ENCODE measurements at places on chromosomes 12 and 14.

- no peak for DNase-seq
Observed at GRCh38 chr14:68634332-68634731, 158.5 kb downstream of the ZFP36L1 start.

DNA sequence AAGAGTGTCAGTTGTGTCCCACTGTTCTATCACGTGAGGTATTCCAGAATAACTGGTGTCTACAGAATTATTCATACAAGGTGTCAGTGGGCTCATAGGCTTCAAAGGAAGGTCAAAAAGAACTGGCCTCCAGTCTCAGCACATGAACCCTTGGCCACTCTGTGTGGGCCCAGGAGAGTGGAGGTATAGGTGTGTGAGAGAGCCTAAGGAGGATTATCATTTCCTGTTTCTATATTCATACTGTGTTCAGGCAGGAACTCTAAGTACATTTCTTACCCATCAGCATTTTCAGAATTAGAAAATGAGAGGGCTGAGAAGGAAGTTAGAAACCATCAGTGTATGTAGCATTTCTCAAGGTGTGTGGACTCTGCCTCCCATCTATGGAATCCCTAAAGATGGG is 87.0 kb downstream of the BTG1 start:
- no peak for DNase-seq

- no peak for DNase-seq
Observed at GRCh38 chr12:68269779-68270178, 16.4 kb upstream of the IL22 start.

DNA sequence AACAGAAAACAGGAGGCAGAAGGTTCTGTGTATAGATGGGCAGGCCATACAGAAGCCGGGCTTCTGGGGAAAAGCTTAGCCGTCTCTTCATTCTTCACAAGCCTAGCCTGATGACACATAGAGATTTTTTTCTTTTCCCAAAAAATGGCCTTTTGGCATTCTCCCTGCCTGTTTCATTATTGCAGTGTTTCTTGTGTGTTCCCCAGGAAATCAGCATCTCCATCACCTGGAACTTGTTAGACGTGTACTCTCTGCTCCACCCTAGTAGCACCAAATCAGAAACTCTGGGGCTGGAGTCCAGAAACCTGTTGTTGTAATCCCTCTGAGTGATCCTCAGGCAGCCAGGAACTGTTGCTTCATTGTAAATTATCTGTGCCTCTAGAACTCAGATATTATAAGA is 388.1 kb downstream of the CCDC91 start:
- DNase-seq = no peak

- DNase-seq = no peak
Observed at GRCh38 chr12:122686538-122686937, 16.6 kb downstream of the HCAR2 start.

DNA sequence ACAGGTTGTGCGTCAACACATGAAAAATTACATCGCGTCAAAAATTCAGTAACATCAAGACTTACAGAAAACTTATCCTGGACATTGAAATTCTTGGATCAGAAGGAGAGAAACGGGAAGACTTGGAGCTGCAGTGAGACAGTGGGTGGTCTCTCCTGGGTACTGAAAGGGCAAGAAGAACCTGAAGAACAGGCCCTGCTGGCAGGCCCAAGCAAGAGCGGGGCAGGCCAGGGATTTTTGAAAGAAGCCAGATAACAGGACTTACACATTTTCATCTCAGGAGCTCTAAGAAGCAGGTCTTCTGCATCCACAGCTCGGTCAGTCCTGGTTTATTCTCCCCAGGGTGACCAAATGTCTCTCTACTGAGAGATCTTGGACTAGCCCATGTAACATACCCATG is 466.5 kb upstream of the SOX5 start:
- no peak for DNase-seq
